GM04503 (cell line): ENCODE measurements at places on chromosomes 4 and X.

DNA sequence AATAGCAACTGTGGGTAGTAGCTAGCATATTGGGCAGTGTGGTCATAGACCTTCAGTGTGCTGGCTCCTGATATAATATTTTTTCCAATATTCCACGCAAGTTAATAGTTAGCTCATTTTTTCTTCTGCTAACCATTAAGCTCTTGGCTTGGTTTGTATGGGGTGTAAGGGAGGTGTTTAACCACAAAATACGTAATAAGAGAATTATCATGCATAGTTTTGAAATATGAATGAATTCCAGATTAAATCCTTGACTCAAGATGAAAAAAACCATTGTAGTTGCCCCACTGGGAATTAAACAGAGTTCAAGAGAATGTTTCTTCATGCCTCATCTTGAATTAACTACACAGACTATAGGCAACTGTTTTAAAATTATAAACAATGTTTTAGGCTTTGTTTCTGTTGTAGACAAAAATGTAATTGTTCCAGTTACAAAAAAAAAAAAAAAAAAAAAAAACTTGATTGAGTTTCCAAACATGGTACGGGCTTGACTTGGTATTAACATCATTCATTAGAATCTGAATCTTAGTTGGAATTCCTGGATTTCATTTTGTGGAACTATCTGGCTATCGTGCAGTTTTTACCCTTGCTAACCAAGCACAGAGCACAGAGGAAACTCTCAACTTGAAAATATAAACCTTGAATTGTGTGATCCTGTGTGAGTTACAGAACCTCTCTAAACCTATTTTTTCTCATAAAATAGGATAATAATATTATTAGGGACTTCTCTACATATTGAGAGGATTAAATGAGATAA lies 28.4 kb downstream of the CXCL1 start:
- peak; percentile 77 for DNase-seq

- DNase-seq, result no peak
These were observed 1049.2 kb upstream of the INTU start for GRCh38 chr4:126583509-126583908.

GRCh38 chr4:38950159-38950558 lies 82.0 kb downstream of the TMEM156 start:
- no peak for DNase-seq

GRCh38 chr4:121216461-121216860 lies 52.3 kb upstream of the TNIP3 start:
- no peak for DNase-seq

- no peak for DNase-seq
These were observed 37.6 kb downstream of the PKD2 start for GRCh38 chr4:88045021-88045420.

- DNase-seq, result no peak
These were observed 10.5 kb downstream of the PPAT start for GRCh38 chr4:56424697-56425514.

DNA sequence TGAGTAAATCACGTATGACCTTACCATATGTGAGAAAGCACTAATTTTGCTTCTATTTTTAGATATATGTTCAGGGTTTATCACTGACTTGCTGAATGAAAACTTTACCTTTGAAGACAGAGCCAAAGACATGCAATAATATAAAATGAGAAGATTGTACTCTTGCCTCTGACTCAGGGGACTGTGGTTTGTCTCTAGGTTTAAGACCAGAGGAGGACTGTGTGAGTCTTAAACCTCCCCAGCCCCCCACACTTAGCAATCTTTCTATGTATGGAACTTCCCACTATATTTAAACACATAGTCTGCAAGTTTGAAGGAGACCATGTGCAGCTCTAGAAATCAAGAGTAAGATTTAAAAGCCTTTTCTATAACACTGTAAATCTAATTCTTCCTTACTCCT lies 368.7 kb upstream of the FAM241A start:
- peak; percentile 6 for DNase-seq

- no peak for DNase-seq
These were observed 711.5 kb upstream of the PITX2 start for GRCh38 chr4:111334361-111334760.

GRCh38 chr4:119002476-119002875 lies 113.8 kb downstream of the SYNPO2 start:
- DNase-seq, result no peak

DNA sequence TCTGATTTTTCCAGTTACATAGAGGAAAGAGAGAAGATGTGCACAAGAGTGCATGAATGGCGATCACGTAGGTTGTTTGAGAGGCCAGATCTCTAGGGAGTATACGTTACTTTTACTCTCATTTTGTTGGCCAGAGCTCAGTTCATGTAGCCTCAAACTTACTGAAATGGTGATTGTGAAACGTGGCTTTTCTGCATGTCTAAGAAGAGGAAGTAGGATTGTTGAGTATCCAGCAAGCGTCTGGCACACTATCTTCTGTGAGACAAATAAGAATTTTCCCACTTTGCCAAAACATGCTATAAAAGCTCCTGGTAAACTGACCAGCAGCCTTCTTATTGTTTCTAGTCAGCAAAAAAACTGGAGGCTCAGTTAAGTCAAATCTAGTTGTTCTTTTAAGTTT lies 264.5 kb upstream of the EMCN start:
- DNase-seq, result no peak

GRCh38 chr4:76188557-76188956 lies 25.1 kb downstream of the SCARB2 start:
- no peak for DNase-seq

GRCh38 chr4:182155806-182156205 lies 87.4 kb upstream of the TENM3 start:
- DNase-seq, result no peak

- no peak for DNase-seq
These were observed 83.0 kb upstream of the ADRA2C start for GRCh38 chr4:3683077-3683743.

DNA sequence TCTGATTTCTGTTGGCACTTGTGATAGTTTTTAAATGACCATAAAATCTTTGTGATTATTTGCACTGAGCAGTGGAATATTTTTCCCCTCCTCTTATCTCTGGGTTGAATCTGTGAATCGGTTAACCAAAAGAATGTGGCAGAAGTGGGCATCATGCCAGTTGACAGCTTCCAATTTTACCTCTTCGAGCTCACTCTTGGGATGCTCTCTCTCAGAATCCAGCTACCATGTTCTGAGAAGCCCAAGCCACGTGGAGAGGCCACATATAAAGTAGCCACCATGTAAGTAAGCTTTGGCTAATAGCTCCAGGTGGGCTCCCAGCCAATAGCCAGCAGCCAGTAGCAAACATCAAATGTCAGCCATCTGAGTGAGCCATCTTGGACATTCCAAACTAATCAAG lies 12.9 kb upstream of the WDR19 start:
- no peak for DNase-seq

GRCh38 chr4:81606166-81606565 lies 134.5 kb upstream of the RASGEF1B start:
- DNase-seq, result no peak

- DNase-seq, result no peak
These were observed 118.9 kb downstream of the TMA16 start for GRCh38 chr4:163613383-163613782.

- no peak for DNase-seq
These were observed 552 bp downstream of the ZDHHC9 start for GRCh38 chrX:129843209-129843458.

DNA sequence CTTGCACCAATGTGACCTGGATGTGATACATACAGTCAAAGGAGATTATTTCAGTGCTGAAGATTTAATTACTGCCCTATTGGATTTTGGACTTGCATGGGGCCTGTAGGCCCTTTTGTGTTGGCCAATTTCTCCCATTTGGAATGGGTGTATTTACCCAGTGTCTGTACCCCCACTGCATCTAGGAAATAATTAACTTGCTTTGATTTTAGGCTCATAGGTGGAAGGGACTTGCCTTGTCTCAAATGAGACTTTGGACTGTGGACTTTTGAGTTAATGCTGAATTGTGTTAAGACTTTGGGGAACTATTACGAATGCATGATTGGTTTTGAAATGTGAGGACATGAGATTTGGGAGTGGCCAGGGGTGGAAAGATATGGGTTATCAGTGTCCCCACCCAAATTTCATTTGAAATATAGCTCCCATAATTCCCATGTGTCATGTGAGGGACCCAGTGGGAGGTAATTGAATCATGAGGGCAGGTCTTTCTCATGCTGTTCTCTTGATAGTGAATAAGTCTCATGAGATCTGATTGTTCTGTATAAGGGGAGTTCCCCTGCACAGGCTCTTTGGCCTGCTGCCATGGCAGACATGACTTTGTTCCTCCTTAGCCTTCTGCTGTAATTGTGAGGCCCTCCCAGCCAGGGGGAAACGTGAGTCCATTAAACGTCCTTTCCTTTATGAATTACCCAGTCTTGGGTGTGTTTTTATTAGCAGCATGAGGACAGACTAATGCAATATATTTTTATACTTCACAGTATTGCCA lies 362.2 kb upstream of the SPANXN4 start:
- DNase-seq, result no peak

GRCh38 chr4:185955826-185956543 lies 113.0 kb upstream of the TLR3 start:
- no peak for DNase-seq

- no peak for DNase-seq
These were observed 522.5 kb downstream of the IQCM start for GRCh38 chr4:149293046-149293649.

DNA sequence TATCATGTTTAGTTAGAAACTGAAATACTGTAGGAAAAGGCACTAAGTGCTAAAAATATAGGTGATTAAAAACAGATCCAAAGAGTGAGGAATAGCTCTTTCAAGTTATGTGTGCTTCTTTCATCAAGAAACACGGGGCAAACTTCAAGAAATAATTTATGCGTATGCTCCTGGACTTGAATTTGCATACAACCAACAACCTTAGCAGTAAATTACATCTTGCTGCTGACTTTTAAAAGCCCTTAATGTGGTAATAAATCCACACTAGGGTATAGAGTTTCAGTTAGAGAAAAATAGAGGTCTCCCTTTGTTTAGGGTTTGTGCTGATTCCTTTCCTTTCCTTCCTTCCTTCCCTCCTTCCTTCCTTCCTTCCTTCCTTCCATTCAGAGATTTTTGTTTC lies 94.5 kb upstream of the GC start:
- DNase-seq, result no peak

DNA sequence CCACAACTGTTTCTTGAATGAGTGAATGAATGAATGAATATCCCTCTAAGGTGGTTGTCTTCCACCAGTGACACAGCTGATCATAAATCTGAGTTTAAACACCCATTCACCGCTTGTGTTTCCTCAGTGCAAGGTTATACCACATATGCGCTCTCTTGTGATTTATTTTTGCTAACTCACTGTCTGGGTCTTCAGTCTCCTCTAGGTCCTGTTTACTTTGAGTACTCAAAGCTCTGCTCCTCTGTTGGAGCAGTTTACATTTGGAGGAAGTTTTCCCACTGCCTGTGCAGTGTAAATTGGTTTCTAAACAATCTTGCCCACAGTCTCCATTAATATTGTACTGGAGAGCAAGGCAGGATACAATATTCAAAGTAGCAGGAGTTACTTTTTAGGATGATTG lies 212.6 kb upstream of the JADE1 start:
- no peak for DNase-seq

GRCh38 chr4:24489870-24490269 lies 94.5 kb downstream of the DHX15 start:
- no peak for DNase-seq

- DNase-seq, result no peak
These were observed 66.8 kb upstream of the UCP1 start for GRCh38 chr4:140635606-140636005.

DNA sequence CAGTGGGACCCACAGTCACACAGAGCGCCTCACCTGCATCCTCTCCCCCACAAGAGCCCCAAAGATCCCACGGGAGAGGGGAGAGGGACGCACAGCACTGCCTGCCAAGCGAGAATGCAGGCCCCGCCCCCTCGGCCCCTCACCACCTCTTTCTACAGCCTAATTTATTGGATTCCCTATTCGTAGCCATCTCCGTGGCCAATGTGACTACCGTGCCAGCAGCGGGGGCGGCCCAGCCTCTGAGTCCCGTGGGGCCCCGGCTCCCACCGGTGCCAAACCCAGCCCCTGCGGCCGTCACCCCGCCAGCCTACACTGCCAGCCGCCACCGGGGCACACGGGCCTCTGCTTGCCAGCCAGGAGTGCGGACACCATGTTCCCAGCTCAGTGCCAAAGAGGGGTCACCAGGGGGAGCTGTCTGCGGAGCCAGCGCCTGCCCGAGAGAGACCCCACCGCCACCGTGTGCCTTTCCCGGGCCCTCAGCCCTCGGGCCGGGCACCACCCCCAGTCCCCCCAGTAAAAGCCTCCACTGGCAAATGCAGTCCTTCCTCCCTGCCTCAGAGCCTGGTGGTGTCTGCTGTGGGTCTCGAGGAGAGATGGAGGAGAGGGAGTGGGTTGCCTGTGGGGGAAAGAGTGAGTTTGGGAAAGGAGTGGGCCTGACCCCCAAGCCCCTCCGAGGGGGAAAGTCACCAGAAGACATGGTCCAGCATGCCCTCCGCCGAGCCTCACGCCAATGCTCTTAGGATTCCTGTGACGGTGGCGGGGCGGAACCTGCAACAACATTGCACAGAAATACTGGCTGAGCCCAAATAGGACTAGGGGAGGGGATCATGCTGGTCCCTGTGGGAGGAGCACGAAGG lies 19.6 kb upstream of the PLXNB3 start:
- DNase-seq, result no peak
